Effector memory CD8-positive, alpha-beta T cell (primary cell): ENCODE measurements at places on chromosomes 3 and 15.

GRCh38 chr3:178602856-178603255 is 66.6 kb downstream of the KCNMB2 start:
- DNase-seq, result no peak

- no peak for DNase-seq
Observed at GRCh38 chr15:76360416-76360815, 23.8 kb downstream of the ISL2 start.

DNA sequence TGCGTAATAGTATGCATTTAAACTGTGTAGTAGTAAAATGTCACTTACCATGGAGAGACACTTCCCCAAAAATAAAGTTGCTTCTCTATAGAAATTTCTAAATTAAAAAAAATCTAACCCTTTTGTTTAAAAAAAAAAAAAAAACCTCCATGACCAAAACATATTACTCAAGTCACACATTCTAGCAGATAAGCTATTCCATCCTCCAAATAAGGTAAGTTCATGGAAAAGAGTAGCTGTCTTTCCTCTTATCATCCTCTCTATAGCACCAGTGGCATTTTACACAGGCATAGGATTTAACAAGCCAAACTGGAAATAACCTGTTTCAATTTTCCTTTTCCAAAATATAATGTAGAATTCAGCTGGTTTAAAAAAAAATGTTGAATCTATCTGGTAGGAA is 57.4 kb downstream of the LRRFIP2 start:
- DNase-seq, result no peak

DNA sequence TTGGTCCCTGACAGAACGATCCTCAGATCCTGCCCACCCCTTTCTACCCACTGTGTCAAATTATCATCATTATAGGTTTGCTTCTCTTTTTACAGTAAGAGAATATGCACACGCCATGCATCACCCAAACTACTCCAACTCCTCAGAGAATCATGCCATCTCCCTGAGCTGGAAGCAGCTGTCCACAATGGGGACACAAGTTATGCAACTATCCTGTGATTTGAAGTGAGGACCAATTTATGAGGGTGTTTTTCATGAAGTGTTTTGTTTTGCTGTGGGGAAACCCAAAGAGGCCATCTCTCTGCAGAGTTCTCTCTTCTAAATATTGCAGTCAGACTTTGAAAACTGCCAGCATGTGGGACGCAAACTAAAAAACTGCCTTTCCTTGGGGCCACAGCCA is 35.8 kb upstream of the TNFSF10 start:
- no peak for DNase-seq

GRCh38 chr3:177641206-177641605 is 443.9 kb upstream of the TBL1XR1 start:
- DNase-seq, result no peak

GRCh38 chr15:37876900-37877299 is 57.5 kb upstream of the TMCO5A start:
- no peak for DNase-seq

DNA sequence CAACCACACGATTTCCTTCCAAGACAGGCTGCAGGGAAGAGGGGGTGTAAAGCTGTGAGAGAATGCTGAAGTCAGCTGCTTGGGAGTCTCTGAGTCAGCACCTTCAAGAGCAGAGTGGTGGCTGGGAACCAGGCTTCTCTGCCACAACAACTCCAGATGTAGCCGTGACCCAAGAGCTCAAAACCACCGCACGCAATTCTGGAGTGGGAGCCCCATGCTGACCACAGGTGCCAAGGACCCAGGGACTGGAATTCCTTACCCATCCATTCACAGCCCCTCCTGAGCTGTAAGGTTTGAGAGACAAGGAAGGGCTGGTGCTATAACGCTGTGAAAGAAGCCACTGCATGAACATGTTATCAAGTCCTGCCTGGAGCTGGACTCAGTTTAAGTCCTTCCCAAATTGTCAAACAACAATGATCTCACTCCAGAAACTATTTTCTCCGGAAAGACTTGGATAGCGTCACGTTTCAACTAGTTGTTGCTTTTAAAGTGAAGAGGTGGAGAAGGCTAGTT is 61.4 kb downstream of the UMPS start:
- no peak for DNase-seq

DNA sequence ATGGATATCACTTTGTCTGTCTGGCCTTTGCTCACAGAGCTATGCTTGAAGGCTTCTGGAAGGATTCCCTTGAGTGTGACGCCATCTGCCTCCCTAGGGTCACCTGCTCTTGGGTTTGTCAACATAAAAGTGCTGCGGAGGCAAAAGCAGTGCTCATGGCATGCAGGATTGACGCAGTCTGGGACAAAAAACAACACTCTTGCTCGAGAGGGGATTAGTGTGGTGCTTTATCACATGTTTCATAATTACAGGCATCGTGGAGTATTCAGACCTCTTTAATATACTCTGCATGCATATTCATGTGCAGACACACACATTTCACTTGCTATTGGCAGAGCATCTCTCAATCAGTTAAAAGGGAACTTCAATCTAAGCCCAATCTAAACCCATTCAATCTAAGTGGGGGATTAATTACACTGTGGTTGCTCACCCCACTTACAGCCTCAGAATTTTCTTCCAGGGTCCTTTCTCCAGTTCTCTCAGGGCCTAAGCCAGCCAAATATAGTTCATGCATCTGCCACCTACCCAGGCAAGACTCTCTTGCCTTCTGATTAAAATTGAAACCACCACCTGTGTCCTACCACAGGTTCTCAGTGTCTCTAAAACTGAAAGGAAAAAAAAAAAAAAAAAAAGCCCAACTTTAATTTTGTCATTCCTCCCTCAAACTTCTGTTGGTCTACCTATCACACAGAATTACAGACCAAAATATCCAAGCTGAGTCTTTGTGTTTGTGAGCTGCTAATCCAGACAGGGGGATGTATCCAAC is 75.6 kb downstream of the BFSP2 start:
- no peak for DNase-seq

GRCh38 chr3:27125821-27126501 is 243.2 kb downstream of the NEK10 start:
- DNase-seq, result no peak

- DNase-seq, result no peak
Observed at GRCh38 chr3:21237638-21238037, 513.4 kb downstream of the ZNF385D start.

DNA sequence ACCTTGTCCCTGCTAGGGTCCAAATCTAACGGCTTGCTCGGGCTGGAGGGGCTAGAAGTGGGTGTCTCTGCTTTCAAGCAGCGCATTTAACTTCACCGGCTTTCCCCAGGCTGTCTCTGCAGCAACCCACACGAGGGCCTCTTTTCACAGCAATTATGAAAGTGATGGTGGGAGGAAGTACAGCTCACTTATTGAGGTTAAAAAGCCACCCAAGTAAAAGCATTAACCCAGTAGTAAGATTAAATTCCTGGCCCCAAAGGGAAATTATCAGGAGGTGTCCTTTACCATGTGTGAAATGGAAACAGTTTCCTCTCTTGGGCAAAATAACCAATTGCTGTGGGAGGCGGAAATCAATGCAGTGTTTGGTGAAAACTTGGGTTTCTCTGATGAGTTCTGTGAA is 41.1 kb downstream of the NGRN start:
- DNase-seq, result no peak

- DNase-seq, result no peak
Observed at GRCh38 chr15:57697588-57697987, 8.9 kb upstream of the POLR2M start.

- no peak for DNase-seq
Observed at GRCh38 chr3:26752466-26752865, 129.9 kb downstream of the LRRC3B start.

DNA sequence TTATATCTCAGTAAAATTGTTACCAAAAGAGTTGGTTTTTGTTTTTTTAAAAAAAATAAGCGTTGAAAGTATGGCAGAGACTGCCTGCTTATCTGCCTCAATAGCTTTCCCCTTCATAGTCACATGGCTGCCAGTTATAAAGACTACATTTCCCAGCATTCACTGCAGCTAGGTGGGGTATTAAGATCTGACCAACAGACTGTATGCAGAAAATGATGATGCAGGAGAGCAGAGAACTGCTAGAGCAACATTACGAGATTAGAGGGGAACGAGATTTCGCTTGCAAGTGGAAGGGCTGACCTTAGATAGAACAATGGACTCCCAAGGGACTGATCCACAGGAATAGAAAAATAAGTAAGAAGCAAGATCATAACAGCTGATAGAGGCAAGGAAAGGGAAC is 14.3 kb downstream of the RHOA start:
- no peak for DNase-seq

GRCh38 chr15:96183514-96183850 is 147.0 kb upstream of the NR2F2 start:
- no peak for DNase-seq
